ENCODE measurements at places on chromosomes 5 and 9. TPM values are rescaled to one million over a fixed set of nuclear protein-coding genes. Genes with fewer than 3 reads are reported as not detected.

ATP10B gene
- total RNA-seq, result 0.10 TPM

NXNL2 gene
- total RNA-seq, result 1.9 TPM

HBEGF gene
- total RNA-seq, result 2.8 TPM

ARL15 gene
- total RNA-seq, result 22.5 TPM

C5 gene
- 0.15 TPM for total RNA-seq

ACTBL2 gene
- not detected for total RNA-seq

CDH9 gene
- total RNA-seq, result 0.73 TPM

UBTD2 gene
- 39.2 TPM for total RNA-seq

FCN2 gene
- total RNA-seq, result not detected

LRRC19 gene
- not detected for total RNA-seq

MGAT4B gene
- 116 TPM for total RNA-seq

PCSK1 gene
- 3.2 TPM for total RNA-seq

Measured in H1 (cell line).